ENCODE measurements at places on chromosomes 11 and 22.

DNA sequence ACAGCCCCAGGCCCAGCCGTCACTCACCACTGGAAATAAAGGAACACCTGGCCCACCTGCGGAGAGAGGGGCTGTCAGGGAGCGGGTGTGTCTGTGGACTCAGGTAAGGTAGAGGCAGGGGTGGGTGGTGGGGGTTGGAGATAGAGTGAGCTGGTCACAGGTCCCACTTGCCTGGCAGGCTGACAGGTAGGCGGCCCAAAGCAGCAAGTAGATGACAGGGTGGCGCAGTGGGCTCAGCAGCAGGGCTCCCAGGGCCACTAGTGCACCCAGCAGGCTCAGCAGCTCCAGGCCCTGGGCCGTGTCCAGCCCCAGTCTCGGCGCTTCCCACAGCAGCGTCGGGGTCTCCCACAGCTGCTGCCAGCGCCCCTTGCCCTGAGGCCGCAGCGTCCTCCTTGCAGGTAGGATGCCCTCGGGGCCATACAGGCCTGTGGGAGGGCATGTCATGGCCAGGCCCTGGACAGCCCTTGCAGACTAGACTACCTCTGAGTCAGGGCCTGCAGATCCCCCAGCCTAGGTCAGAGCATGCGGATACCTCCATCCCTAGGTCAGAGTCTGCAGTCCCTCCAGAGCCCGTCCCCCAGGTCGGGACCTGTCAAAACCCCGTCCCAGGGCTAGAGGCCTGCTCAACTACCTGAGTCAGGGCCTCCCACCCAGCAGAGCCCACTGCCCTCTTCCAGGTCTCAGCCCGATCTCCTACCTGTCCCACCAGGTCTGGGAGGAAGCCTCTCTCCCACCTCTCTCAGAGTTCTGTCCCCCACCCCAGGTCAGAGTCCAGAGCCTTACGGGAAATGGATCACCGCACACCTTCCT, 686 bp downstream of the LMF2 start:
- DNase-seq, result no peak

GRCh38 chr22:50734343-50734771, 3.6 kb upstream of the ACR start:
- no peak for DNase-seq

DNA sequence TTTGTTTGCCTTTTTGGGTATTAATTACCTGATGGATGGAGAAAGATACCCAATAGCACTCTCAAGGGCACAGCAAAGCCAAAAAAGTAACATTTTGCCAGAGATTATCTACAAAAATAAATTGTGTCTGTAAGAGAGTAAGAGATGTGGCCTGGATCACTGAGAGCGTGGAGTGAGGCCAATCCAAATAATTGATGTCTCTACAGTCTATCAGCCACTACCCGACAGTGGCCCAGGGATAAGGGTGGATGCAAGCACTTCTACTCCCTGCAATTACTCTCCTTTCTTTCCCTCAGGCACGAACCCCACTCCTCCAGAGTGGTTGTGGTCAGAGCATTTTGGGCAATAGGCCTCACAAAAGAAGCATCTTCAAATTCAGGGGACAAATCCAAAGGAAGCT, 92.3 kb upstream of the ZC3H12C start:
- no peak for DNase-seq

- no peak for DNase-seq
Observed at GRCh38 chr22:49352361-49353169, 475.1 kb downstream of the BRD1 start.

DNA sequence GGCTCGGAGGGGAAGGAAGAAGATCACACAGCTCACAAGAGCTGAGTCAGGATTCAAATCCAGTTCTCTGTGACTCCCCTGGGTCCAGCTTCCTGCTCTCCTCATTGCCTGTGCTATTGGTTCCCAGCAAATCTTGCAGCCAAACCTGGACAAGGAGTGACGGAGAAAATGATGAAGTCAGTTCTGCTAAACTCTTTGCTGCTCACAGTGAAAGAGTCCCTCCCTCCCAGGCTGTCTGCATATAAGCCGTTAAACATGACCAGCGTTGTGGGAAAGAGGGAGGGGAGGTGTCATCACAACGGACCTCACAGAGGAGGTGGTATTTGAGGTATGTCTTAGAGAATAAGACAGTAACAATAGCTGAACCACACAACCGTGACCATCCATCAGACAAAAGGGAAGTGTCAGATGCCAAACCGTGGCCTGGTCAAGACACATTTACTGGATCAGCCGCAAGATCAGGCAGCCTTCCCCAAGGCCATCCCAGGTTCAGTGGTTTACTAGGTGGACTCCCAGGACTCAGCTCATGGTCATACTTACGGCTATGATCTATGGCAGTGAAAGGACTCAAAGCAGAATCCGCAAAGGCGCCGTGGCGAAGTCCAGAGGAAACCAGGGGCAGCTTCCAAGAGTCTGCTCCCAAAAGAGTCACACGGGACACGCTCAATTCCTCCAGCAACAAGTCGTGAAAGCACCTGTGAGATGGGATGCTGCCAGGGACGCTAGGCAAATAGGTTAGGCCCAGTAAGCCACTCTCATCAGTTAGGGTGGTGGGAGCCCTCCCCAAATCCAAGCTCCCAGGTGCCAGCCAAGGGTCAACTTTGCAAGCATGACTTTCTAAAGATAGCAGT, 2.8 kb upstream of the CYTH4 start:
- DNase-seq, result no peak

DNA sequence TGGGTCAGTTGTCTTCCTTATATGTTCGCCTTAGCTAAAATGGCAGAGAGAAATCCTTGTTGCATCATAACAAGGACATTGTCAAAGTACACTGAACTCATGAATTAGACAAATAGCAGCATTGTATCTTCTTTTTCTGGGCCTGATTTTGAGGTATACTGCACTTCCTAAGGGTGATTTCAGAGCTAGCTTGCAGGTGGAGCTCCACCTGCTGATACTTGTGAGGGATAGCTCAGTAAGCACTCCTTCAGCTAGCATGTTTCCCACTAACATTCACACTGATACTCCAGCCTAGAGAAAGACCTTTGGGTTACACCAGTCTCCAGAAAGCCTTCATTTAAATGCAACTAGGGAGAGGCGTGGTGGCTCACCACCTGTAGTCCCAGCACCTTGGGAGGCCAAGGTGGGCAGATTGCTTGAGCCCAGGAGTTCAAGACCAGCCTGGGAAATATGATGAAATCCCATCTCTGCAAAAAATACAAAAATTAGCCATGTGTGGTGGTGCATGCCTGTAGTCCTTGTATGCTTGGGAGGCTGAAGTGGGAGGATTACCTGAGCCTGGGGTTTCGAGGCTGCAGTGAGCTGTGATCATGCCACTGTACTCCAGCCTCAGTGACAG, 29.8 kb downstream of the JAM3 start:
- no peak for DNase-seq

- DNase-seq, result no peak
Observed at GRCh38 chr22:48340727-48341709, 1486.7 kb downstream of the BRD1 start.

DNA sequence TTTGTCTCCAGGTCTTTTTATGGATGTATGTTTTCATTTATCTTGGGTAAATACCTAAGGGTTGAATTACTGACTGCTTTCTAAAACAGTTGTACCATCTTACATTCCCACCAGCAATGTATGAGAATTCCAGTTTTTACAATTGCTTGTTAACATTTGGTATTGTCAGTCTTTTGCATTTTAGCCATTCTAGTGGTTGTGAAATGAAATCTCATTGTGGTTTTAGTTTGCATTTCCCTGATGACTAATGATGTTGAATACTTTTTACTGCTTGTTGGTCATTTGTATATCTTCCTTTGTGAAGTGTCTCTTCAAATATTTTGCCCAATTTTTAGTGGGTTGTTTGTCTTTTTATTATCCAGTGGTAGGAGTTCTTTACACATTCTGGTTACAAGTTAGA, 92.8 kb downstream of the ARFGAP2 start:
- DNase-seq, result no peak

DNA sequence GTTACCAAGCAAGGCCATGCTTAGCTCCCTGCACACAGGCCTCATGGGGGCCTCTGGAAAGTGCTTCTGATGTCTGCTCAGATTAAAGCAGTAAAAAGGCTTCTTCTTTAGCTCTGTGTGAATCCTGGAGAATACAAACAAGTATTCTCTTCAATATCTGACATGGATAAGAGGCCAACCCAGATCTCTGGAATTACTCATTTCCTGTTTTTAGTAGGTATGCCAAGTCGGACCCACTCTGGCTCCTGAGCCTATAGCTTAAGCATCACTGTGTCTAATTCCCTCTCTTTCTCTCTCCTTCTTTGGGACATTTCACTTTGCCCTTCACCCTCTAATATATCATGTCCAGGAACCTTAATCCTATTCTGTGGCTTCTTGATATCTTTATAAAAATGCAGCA, 529.6 kb upstream of the CCDC90B start:
- DNase-seq, result no peak

DNA sequence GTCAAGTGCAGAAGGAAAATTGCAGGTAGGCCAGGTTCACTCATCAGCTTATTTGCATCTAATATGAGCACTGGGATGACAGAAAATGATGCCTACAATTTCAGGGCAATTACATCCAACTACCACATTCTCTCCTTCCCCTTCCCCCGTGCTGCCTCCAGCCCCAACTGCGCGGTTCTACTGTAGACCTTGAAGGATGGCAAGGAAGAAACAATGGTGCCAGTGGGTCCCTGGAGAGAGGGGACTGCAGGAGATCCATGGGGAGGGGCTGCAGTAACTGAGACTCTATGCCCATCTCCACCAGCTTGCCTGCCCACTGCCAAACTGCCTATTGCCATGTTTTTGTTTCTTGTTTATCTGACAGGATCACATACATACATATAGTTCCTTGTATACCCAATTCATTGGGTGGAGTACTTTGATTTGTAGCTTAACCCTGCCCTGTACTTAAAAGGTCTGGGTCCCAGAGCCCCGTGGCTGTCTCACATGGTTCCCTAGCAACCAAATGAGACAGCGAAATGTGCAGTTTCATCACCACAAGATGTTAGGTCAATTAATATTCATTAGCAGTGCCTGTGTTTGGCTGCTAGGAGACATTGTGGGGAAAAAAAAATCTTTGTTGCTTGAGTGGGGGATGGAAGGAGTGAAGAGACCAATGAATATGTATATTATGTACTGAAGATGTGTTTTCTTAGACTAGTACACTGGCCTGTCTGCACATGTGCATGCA, 253.5 kb upstream of the PLET1 start:
- DNase-seq, result no peak

DNA sequence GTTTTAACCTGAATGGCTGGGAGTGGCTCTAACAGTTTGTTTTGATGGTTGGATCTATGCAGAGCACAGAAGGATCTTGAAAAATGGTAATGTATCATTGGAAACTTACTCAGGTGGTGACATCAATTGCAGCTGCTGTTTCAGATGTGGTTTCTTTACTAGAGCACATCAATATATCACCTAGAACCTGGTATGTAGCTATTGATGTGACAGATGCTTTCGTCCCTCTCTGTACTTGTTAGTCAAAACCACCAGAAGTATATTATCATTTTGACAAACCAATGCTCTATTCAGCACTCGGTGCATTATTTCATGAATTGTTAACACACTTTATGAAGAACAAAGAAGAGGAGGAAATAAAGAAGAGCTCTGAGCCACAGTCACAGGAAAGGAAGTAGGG, 26.6 kb upstream of the SCN3B start:
- DNase-seq, result no peak

DNA sequence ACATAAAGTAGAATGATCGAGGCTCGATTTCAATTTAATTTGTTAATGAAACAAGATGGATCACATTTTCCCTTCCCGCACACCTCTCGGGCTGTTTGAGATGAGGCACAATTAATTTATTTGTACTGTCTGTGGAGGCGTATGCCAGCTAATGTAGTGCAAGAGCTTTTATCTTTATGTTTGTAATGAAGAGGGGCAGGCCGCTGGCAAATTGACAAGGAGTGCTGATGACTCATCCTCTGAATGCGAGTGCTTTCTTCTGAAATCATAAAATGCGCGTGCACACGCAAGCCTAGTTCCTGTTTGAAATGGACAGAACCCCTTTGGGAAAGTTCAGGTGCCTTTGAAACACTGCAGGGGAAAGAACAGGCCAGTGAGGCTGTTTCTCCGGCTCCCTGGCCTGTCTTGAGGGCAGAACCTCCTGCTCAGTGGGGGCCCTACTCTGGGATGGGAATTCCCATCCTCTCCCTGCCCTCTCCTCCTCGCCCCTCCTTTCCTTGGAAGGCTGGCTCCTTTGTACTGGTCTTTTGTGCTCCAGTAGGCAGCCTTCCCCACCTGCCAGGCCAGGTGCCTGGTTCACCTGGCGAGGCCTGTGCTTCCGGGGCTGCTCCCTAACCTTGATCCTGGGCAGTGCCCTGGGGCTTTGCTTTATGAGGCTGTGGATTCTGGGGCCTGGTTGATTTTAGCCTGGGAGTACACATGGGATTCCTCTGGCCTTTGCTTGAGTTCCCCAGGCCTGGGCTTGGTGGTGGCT, 50.3 kb downstream of the TEAD1 start:
- DNase-seq, result no peak

DNA sequence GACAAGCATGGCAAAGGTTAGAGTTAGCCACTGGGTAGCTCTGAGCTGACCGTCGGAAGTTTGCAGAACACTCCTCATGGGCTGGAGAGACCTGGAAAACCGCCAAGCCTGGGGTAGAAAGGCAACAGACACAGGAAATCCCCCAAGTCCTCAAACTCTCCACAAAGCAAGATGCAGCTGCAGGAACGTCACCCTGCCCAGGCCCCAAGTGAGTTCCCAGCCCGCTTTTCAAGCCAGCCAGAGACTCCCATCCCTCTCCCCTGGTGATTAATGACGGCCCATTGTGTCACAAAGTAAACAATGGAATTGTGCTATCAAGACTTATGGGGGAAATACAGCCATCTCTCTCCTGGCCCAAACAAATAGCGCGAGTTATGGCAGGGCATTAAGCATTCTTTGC, 633.0 kb downstream of the TBC1D22A start:
- DNase-seq, result no peak

GRCh38 chr11:69479591-69480271, 1.7 kb upstream of the LINC01488 start:
- no peak for DNase-seq

- DNase-seq, result no peak
Observed at GRCh38 chr11:16606784-16607674, 131.4 kb upstream of the C11orf58 start.

GRCh38 chr11:62909107-62909894, 11.9 kb downstream of the CHRM1 start:
- no peak for DNase-seq

GRCh38 chr11:42545954-42546353, 765.8 kb upstream of the API5 start:
- DNase-seq, result no peak

GRCh38 chr11:124052966-124053365, 11.8 kb upstream of the OR10G7 start:
- DNase-seq, result no peak

- DNase-seq, result no peak
Observed at GRCh38 chr11:69049490-69049867, 747 bp downstream of the TPCN2 start.

- DNase-seq, result peak; percentile 44
Observed at GRCh38 chr22:46122511-46122971, 27.8 kb upstream of the PPARA start.

DNA sequence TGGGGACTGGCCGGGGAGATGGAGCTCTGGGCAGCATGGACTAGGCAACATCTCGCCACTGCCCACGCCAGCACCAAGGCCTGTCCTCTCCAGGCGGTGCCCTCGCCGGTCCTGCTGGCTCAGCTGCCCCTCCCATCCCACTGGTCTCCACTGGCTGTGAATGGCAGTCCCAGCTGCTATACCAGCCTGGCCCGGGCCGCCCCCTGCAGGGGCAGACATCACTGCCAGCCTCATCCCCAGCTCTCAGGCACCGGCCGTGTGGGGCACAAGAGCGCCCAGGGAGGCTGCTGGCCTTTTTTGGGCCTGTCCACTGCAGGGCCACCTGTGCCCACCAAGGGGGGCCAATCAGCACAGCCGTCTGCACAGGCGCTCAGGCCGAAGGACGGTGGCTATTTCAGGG, 30.1 kb upstream of the H19 start:
- DNase-seq, result no peak

- no peak for DNase-seq
Observed at GRCh38 chr22:23581260-23581650, 1.2 kb upstream of the IGLL1 start.

Measured in stimulated activated CD8-positive, alpha-beta memory T cell treated with anti-CD3 and anti-CD28 coated beads, Interleukin-4, amount 100 ng/mL, for 1 hour (primary cell).